Activated naive CD8-positive, alpha-beta T cell treated with anti-CD3 and anti-CD28 coated beads, Interleukin-2, amount 50 U/mL, for 24 hours (primary cell): ENCODE measurements at places on chromosomes 11 and 22.

- DNase-seq: no peak
Measured at GRCh38 chr22:50640857-50641647, 13.1 kb upstream of the ARSA start.

DNA sequence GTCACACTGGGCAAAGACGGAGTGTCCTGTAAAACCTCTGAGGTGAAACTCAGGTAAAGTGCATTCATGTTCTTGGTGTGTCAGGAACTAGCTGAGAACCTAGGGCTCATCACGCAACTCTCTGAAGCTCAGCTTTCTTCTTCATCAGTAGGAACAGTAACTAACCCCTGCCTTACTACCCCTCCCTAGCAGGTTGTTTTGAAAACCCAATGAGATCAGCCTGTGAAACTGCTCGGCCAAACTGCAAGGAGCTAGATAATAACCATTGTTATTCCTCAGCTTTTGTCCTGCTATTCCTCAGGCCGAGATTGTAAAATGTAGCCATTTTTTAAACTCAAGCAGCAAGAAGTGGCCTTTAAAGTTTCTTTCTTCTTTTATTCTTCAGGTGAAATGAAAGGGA is 9.8 kb upstream of the FJX1 start:
- no peak for DNase-seq

DNA sequence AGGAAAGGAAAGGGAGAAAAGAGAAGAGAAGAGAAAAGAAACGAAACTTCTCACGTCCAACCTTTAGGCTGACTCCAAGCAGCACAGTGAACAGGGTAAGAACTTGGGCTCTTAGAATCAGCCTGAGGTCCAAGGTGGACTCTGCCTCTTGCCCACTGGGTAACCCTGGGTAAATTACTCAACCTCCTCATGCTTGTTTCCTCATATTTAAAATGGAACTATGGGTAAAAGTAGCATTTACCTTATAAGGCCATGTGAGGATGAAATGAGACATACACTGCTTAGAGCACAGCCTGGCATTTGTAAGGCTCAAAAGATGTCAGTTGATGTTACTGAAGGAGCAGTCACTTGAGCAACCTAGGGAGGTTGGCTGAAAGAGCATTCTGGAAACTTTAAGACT is 107.9 kb downstream of the C11orf58 start:
- no peak for DNase-seq

DNA sequence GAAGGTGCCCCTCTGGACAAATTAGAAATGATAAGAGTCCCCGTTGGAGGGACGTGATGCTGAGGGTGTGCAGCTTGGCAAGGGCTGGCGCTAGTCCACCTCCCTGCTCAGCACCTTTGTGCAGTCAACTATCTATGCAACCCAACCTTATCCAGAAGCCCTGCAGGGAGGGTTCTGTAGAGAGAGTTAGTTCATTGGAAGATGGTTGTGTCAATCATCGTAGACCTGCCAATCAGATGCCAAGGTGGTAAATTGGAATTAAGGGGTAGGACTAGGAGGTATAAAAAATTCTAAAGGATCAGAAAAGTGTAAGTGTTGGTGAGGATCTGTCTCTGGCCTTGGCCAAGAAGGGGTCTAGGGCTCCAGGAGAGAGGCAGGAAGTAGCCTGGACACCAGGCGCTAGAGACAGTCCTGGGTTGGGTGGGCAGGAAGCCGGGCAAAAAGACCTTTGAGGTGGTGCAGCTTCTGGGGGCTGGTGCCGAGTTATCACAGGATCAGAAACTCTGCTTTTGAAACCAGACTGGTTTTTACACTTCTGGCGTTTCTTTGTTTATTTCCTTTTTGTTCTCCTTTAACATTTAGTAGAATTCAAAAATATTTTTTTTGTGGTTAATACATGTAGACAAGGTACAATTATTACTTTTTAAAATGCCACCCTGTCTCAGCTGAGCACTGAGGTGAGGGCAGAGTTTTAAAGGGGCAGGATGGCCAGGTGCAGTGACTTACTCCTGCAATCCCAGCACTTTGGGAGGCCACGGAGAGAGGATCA is 1.6 kb downstream of the C1QTNF6 start:
- peak; percentile 47 for DNase-seq

- DNase-seq: no peak
Measured at GRCh38 chr11:11107076-11107723, 245.8 kb downstream of the CSNK2A3 start.
